ENCODE measurements at places on chromosomes 1 and 21.

DNA sequence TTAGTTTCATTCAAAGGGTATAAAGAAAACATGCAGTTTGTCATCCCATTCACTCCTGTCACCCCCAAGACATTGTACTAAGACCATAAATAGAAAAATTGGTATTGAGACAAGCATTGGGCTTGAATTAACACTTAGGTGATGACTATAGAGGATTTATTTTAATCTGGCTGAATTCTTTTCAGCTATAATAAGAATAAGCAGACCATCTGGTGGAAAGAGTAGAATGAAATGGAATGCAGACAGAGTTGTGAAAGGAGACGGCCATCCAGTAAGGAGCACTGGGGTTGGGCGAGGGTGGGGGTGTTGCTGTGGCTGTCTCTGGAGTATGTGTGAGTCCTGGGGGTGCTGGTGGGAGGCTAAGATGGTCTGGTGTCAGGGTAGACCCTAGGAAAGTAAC is 125.0 kb upstream of the IVNS1ABP start:
- no peak for DNase-seq

GRCh38 chr1:102961549-102961948 is 146.8 kb downstream of the COL11A1 start:
- no peak for DNase-seq

DNA sequence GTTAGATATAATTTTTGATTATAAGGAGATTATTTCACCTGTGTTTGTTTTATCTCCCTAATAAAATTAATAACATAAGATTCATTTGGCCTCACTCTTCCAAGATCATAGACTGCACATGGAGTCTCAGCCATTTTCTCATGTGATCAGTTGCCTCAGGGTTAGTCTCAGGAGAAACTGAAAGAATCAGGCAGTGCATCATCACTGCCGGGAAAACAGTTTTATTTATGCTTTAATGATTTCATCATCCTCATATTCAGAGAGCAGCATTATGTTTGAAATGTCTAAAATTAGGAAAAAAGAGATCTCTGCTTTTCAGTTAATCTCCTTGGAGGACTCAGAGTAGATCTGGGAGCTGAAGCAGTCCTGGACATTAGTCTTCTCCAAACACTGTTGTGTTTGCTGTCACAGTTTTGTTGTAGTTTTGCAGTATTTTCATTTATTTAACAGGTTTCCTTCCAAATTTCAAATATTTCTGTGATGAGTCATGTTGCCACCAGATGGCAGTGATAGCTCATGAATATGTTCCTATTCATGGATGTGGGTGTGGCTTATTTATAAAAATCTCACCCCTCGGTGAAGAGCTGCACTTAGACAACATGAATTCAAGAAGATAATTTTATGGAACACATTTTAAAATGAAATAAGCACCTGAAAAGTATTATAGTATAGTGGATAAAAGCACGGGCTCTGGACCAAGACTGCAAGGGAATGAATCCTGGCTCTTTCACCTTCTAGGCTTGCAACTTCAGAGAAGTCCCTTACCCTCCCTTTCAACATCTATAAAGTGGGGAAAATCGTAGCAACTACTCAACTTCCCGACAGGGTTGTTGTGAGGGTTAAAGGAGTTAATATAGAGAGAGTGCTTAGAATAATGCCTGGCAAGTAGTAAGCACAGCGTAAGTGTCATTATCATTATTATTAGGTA is 31.2 kb downstream of the CHD1L start:
- peak; percentile 38 for DNase-seq

DNA sequence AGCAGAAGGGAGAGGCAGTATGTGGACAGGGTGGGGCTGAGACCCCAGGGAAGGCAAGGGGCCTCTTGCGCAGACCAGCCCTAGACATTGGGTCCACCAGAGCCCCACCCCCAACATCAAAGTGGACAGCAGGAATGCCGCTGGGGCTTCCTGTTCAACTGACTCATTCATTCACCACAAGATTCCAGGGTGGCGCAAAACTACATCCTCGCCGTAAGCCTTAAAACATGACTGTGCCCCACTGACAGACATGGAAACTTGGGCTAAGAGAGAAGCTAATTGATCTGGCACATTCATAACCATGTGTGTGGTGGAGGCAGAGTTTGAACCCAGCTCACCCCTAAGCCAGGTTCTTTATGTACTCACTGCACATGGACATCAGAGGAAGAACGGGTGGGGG is 14.0 kb downstream of the COL16A1 start:
- no peak for DNase-seq

- no peak for DNase-seq
Observed at GRCh38 chr1:59169703-59170102, 127.2 kb upstream of the FGGY start.

- DNase-seq = no peak
Observed at GRCh38 chr1:53621144-53621543, 117.8 kb downstream of the GLIS1 start.

DNA sequence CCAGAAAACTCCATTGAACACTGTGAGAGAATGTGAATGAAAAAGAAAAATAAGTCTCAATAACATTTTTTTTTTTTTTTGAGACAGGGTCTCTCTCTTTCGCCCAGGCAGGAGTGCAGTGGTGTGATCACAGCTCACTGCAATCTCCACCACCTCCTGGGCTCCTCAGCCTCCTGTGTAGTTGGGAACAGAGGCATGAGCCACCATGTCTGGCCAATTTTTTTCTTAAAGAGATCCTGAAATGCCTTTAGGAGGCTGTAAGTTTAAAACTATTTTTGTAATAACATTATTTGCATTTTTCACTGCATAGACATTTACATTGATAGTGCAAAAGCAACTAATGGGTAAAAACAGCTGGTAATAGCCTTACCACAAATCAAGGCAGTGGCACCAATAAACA is 35.3 kb downstream of the GDAP2 start:
- DNase-seq = no peak

- DNase-seq = no peak
Observed at GRCh38 chr1:239816081-239816782, 275.5 kb upstream of the FMN2 start.

GRCh38 chr1:32636914-32637645 is 13.3 kb downstream of the ZBTB8OS start:
- no peak for DNase-seq

All from testis (tissue), 5 donors.